ENCODE measurements at places on chromosomes 12 and 14.

GRCh38 chr14:100538351-100539002 is 48.7 kb downstream of the BEGAIN start:
- DNase-seq, result no peak

DNA sequence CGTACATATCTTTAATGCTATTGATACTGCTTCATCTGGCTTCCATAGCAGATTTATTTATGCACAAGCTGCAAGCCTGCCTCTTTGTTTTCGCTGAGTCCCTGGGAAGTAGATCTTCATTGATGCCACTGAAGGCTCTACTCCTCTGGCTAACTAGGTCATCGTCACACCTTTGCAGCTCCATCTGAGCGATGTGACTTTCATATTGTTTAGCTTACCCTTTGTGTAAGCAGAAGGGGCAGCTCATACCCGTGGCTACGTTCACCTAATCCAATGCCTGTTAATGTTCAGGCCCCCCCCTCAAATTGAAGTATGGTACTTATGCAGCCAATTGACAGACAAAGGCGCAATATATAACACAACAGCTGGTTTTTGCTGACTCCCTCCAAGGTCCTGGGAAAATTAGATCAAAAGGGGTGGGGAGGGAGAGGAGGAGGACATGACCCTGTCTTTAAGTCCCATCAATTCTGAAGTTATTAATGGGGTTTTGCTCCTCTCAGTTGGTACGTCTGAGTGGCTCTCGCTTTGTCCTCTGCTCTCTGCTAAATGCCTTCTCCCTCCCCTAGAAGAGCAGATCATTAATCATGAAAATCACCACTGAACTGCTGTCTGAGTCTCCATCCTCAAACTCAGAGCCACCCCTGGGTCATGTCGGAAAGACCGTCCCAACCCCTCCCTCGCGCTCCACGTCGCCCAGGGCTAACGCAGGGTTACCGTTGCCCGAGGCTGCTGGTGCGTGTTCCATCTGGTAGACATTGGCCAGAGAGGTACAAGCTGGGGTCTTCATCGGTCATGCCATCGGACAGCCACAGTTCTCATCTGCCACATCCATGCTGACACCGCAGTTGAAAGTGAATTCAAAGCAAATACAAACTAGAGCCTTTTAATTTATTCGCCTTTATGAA is 128.8 kb downstream of the ADGRD1 start:
- DNase-seq, result no peak

DNA sequence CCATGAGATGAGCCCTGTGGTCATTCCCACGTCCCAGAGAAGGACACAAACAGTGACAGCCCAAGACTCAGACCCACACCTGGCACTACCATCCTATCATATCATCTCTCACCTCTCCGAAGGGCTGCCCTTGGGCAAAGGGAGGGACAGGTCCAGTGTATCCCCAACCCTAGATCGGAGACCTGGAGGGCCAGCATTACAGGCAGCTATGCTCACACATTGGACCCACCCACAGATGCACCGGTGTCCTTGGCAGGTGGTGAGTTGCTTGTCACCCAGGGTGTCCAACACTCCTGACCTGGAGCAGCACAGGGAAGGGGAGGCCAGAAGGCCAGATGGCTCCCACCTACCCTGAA is 117.4 kb downstream of the DICER1 start:
- DNase-seq, result no peak

GRCh38 chr14:95520346-95520745 is 3.9 kb upstream of the SYNE3 start:
- DNase-seq, result no peak

- DNase-seq, result no peak
Observed at GRCh38 chr12:20410734-20411133, 42.4 kb downstream of the PDE3A start.

Data from AG04450 (cell line).